Activated naive CD8-positive, alpha-beta T cell treated with anti-CD3 and anti-CD28 coated beads, Interleukin-2, amount 50 U/mL, for 16 hours (primary cell): ENCODE measurements at places on chromosomes 1 and 21.

DNA sequence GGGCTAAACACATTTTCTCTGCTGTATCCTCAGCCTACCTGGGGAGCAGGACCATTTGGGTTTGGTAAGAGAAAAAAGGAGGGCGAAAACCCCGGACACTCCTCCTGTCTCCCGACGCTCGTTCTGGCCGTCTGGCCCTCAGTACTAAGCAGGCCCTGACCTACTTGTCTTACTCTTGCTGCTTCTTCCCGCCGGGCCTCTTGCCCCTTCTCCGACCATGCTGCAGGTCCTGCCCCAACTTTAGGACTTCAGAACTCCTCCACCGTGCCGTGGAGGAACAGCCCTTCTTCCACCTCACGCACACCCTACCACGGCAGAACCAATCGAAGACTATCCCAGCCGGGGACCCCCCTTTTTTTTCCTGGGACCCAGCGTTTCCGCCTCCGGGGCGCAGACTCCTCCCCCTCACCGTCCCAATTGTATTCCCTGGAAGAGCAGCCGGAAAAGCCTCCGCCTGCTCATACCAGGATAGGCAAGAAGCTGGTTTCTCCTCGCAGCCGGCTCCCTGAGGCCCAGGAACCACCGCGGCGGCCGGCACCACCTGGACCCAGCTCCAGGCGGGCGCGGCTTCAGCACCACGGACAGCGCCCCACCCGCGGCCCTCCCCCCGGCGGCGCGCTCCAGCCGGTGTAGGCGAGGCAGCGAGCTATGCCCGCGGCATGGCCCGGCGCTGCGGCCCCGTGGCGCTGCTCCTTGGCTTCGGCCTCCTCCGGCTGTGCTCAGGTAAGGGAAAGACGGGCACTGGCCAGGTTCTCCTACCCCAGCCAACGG lies at the start of gene CHRNB2:
CHRNB2 (plus strand) TSS at position 393 of the 771 bp plus-strand sequence; CDS start at position 660, 267 bp downstream.
- DNase-seq = peak; percentile 40

GRCh38 chr1:194060481-194060880 lies 874.1 kb upstream of the B3GALT2 start:
- DNase-seq = no peak

DNA sequence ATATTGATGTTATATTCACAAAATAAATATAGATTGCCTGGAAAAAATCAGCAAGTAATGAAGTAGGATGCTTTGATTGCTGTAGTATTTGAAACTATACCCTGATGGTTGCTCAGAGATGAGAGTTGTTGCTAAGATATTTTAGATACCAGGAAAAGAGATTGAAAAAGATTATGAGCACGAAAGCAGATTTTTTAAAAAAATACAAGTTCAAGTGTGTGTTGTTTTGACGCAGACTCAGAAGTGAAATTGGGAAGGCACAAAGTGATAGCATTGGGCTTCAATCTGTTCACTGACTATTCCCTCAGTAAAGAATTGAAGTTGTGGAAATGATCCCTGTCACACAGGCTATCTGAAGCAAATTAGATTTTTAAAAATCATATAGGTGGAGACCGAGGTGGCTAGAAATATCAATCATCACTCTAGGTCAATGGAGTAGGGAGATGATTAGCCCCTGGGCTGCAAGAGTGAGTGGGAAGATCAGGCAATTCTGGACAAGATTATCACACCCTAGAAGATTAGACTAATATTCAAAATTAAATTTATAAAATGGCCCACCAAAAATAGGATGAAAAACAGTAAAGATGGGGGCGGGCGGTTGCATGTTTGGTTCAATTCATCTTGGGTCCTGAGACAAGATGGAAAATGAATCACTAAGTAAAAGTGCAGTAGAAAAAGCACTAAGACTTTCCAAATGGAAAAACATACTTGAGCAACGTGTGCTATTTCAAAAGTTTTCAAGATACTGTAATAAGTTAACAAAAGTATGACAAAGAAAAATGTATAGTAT lies 41.5 kb upstream of the LRRC8D start:
- DNase-seq = no peak

- no peak for DNase-seq
These were observed 1133.7 kb upstream of the NCAM2 start for GRCh38 chr21:19864476-19864875.

DNA sequence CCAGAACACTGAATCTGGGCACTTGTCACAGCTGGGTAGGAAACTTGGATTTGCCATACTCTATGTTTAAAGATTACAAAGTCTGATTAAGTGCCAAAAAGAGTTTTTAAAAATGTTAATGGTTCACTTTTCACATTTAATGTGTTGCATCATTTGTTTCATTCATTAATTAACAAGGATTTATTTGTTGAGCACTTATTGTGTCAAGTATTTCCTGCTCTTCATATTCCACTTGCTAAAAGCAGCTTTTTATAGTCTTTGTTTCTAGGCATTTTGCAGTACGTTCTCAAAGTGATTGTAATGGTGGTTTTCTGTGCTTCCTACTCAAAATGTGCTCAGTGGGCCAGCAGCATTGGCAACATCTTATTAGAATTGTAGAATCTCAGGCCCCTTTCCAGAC lies 68.7 kb downstream of the EPB41 start:
- DNase-seq = no peak

DNA sequence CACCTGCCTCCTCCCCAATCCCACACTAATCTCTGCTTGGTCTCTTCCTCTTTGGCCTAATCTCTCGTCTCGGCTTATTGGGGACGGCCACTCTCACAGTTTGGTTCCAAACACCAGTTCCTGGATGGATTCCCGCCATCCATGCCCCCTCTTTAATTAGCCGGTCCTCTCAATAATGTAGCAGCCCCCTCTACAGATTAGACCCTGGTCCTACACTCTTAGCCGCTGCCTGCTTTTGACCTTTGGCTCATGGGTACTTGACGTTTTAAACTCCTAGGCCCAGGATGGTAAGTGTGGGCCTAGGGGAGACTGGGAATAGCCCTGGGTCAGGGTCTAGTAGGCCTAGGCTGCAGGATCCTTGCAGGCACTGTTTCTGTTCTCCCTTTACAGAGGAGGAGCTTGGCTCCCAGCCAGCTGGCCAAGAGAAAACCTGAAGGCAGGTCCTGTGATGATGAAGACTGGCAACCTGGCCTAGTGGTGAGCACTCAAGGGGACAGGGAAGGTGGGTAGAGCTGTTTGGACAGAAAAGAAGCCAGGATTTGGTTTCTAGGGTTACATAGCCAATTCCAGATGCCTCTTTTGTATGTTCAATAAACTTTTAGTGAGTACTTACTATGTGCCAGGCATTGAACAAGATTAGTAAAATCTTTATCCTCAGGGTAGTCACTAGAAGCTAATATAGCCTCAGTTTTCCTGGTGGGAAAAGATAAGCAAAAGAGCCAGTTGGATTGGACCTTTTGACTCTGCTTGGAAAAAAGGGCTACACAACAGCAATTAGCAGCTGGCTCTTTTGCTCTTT lies 758 bp downstream of the RAD54L start:
- no peak for DNase-seq

GRCh38 chr1:18811733-18812452 lies 47.6 kb downstream of the TAS1R2 start:
- no peak for DNase-seq

- no peak for DNase-seq
These were observed 197.7 kb downstream of the NRIP1 start for GRCh38 chr21:14866859-14867765.

DNA sequence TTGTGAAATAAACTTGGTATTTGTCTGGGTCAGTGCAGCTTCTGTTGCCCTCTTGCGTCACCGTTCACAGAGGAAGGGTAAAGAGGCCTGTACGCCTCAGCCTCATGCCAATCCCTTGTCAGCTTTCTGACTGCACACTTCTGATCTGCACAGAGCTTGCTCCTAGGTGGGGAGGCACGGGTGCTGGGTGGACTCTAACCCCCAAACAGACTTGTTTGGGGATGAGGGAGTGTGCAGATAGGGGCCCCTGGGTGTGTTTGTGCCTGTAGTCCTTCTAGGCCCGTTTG lies 803 bp upstream of the B4GALT2 start:
- DNase-seq = no peak

- DNase-seq = no peak
These were observed 471 bp downstream of the POLR3C start for GRCh38 chr1:145824499-145824842.

DNA sequence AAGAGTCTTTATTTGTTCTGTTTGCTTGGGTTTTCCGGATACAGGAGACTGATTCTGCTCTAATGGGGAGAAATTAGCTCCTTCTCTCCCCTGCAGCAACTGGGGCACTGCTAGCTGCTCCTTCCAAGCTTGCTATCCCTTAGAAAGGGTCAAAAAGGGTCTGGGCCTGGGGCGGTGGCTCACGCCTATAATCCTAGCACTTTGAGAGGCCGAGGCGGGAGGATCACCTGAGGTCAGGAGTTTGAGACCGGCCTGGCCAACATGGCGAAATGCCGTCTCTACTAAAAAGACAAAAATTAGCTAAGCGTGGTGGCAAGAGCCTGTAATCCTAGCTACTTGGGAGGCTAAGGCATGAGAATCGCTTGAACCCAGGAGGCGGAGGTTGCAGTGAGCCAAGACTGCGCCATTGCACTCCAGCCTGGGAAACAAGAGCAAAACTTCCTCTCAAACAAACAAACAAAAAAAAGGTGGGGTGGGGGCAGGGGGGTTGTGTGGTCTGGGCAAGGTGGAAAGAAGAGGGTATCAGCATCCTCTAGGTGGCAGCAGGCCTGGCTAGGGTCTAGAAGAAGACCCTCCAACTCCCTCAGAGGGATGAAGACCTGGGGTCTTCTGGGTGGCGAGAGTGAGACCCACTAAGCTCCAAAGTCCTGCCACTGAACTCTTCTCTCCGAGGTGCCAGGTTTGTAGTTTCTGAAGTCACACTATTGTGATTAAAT lies 15.4 kb upstream of the TBX15 start:
- no peak for DNase-seq
